ENCODE measurements at places on chromosomes 6 and 20.

DNA sequence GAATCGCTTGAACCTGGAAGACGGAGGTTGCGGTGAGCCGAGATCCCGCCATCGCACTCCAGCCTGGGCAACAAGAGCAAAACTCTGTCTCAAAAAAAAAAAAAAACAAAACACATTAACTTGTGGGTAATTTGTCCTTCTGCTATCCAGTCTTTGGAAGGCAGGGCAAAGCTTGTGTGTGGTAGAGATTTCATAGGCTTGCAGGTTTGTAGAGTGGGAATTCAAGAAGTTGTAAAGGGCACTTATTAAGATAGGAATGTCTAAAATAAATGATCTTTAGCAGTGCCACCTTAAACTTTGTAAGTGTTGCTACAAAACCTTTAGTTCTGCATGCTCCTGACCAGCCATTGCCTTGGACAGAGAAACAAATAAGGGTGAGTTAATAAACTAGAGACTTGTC, 8.4 kb downstream of the VAPB start:
- DNase-seq: no peak

DNA sequence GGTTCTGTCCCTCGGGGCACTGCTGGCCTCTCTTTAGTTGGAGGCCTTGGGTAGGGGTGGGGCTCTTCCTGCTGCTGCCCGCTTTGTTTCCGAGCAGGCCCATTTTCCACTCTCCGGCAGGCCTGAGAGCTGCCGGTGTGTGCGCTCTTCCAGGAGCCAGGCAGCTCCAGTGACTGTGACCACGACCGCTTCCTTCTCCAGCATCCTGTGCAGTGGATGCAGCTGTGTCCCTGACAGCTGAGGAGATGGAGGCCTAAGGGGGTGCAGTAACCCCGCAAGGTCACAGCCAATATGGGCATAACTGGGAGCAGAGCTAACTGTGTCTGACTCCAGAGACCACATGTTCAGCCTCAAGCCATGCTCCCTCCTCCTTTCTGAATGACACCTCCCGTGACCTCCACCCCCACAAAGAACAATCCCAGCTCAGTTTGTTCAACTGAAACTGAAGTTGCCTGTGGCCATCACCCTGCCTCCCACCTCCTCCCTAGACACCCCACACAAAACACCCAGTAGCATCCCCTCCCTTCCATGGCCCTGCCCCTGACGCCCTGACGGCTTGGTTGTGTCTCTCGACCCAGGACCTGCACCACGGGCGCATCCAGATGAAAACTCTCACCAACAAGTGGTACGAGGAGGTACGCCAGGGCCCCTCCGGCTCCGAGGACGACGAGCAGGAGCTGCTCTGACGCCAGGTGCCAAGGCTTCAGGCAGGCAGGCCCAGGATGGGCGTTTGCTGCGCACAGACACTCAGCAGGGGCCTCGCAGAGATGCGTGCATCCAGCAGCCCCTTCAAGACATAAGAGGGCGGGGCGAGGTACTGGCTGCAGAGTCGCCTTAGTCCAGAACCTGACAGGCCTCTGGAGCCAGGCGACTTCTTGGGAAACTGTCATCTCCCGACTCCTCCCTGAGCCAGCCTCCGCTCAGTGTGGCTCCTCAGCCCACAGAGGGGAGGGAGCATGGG, 27.8 kb downstream of the SPATA2 start:
- peak; percentile 83 for DNase-seq

GRCh38 chr20:9344083-9344920, 170.1 kb upstream of the LAMP5 start:
- DNase-seq: no peak

- DNase-seq: no peak
Measured at GRCh38 chr6:159756508-159756907, 5.3 kb upstream of the ACAT2 start.

DNA sequence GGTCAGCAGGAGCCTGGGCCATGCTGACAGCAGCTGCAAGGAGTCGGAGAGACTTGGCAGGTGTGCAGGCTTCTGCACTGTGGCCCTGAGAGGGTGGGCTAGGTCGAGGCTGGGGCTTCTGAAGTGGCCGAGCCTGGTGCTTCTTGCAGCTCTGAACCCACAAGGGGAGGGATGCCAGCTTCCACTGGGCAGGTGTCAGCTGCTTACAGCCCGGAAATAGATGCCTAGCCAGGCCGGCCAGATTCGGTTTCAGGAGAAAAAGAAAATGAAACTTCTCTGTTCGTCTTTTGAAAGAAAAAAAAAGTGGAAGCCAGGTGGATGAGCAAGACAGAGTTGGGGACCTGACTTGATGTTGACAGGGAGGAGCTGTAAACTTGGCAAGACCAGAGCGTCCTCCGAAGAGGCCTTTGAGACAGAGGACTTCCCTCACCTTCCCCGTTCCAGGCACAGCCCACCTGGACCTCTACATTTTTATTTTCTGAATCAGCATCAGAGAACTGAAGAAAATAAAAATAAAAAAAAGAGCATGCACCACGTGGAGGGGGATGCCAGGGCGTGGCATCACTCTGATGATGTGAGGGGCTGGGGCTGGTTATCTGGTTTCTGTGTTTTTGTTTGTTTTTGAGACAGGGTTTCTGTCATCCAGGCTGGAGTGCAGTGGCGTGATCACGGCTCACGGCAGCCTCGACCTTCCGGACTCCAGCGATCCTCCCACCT, at the start of gene ZBP1:
TSS of gene ZBP1 (minus strand) at position 153 of the 717 bp plus-strand sequence. CDS start at position 22, 131 bp downstream.
- peak; percentile 92 for DNase-seq

DNA sequence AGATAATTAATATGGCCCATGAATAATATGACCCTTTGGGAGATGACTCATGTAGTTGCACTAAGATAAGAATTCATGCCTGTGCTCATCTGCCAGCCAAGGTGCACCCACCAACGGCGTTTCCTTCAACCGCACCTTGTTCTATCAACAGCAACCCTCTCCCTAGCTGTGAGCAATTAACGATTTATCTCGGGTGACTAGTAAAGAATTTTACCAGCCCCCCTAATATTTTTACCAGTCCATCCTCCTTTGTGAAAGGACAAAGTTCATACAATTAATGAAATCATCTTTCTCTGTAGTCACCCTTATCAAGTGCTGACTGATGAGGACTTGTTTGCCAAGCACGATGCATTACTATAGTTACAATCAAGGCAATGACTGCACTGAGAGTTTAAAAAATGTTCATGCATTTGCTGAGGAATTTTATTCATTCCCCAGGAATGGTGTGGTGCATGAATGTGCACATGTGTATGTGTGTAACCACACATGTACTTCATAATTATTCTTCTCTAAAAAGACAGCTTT, 118.7 kb downstream of the SMOC2 start:
- DNase-seq: no peak

DNA sequence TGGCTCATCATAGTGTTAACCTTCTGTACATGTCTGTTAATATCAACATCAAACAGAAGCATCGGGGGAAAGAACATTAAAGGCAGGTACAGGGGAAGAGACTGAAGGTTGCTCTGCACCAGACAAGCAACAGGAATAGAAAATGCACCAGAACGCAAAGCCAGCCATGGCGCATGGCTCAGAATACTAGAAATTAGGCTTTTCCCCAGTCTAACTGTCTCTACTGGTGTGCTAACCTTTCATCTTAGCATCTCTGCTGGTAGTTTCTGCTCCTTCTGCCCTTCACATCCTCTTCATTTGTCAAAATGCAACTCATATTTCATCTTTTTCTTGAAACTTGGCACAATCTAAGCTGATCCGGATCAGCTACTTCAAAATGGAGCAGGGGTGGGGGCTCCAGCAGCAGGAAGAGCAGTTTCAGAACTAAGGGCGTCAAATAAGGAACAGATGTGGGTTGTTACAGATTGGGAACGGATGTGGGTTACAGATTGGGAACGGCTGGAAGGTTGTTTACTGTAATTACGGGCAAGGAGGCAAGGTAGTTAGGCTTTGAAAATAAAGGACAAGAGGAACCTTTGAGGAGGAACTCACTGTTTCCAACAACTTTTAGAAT, 13.1 kb upstream of the RNASET2 start:
- DNase-seq: no peak

GRCh38 chr6:145544041-145544440, 191.3 kb downstream of the EPM2A start:
- DNase-seq: no peak

DNA sequence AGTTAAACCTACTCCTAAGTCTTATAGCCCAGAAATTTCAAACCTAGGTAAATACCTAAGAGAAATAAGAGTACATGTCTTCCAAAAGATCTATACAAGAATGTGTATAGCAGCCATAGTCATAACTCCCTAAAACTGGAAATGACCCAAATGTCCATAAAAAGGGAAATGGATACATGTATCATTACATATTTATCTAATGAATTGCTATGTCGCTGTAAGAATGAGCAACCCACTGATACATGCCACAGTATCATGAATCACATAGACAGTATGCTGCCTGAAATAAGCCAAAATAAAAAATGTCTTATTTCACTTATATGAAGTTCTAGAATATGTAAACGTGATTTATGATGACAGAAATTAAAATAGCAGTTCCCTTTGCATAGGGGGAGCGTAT, 679.5 kb downstream of the MAFB start:
- DNase-seq: no peak

DNA sequence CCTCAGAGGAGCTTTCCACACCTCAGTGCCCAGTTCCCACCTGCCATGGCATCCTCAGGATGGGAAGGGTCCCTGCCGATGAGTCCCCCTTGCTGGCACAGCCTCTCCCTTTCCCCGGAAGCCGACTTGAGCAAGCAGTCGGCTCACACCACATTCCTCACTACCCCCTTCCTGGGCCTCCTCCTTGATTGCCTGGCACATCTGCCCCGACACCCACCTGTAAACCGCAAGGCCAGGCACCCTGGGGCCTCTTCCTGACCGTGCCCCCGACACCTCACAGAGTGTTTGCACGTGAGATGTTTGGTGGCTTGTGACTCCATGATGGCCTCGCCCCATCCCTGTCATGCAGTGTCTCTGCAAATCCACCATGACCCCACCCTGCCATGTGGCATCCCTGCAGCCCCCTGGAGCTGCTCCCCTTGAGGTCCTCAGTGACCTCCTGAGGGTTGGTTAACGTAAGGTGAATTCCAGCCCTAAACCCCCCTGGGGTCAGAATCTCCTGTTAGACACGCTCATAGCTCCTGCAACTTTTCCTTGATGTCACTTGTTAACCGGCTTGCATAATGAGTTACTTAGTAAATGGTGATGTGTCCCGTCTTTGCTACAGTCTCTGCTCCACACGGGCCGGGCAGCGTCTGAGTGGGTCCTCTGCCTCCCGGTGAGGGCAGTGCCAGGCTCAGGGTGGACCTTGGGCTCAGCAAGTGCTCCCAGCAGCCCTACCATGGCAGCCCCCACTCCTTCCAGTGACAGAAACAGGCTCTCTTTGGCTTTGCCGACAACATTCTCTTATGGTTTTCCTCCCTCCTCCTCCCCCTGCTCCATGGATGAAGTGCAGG, 115.9 kb upstream of the FRMD1 start:
- DNase-seq: no peak

All from spleen (tissue), 13 donors.